ENCODE measurements at places on chromosomes 3 and 15.
A peak's percentile ranks its signal among the peaks of the same experiment; 100 is the strongest.

- peak; percentile 77 for DNase-seq
Observed at GRCh38 chr15:75107908-75108838, 84.8 kb downstream of the PPCDC start.

DNA sequence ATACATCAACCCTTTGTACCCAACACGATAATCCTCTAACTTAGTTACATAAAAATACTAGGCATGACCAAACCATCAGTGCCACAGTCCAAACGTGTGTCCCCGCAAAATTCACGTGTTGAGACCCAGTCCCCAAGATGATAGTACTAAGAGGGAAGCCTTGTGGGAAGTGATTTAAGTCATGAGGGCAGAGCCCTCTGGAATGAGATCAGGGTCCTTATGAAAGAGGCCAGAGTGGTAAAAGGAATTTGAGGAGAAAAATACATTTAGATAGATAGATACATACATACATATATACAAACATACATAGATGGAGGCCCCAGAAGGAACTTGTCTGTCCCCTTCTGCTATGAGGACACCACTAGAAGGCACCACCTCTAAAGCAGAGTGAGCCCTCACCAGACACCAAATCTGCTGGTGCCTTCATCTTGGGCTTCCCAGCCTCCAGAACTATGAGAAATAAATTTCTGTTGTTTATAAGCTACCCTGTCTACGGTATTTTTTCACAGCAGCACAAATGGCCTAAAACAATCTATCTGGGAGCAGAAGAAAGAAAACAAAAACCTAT lies 8.0 kb downstream of the TBC1D2B start:
- DNase-seq, result no peak

DNA sequence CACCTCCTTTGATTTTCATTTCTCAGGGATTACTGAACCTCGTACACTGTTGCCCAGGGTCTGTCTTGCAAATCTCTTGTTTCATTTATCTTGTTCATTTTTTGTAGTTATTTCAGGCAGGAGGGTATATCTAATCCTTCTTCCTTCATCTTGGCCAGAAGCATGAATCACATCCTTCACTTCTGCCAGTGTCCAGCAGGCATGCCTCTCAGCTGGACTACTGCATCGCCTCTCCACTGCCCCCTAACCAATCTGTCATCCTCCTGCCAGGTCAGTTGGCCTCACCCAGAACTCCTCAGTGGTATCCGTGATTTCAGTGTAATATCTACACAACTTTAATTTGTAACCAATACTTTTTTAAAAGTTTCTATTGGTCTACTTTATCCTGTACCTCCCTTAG lies 297.9 kb downstream of the GABRG3 start:
- DNase-seq, result no peak

DNA sequence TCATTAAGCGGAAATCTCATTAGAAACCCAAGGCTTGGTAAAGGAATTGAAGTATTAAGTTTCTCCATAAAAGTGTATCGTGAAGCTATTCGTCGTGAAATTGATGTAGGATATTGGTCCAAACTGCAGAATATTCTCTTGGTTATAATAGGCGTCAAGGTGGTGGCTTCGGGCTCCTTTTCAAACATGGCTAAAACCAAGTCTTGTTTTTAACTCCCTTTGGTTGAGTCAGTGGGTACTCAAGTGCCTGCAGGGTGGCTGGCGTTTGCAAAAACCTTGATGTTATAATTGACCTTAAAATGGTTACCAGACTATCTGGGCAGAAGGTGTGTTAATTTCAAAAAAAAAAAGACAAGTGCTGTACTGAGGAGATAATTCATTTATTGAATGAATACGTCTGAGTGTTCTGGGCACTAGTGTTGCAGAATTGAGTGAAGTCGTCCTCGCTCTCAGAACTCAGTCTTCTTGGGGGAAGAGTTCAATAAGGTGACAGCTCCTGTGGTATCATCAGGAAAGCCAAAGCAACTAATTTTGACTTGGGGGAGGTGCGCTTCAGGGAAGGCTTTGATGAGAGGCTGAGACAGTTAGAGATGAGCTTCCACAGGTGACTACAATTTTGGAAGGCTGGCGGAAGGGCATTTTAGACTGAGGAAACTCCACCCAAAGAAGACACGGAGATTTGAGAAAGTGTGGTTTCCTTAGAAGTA lies 1.5 kb downstream of the UBE2Q2 start:
- peak; percentile 46 for DNase-seq

DNA sequence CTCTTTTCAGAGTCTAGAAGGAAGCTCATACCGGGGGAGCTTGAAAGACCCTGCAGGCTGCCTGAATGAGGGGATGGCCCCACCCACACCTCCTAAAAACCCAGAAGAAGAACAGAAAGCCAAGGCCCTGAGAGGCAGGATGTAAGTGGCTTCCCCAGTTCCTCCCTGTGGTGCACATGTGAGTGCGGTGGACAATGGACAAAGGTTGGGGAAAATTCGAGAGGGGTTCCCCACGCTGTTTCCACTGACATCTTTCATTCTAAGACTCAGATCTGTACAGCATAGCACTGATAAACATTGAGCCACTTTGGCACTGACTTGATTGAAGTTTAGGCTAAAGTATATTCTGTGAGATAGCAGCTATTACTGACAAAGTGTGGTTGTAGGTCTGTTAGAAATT lies 79.5 kb upstream of the UMPS start:
- DNase-seq, result no peak

DNA sequence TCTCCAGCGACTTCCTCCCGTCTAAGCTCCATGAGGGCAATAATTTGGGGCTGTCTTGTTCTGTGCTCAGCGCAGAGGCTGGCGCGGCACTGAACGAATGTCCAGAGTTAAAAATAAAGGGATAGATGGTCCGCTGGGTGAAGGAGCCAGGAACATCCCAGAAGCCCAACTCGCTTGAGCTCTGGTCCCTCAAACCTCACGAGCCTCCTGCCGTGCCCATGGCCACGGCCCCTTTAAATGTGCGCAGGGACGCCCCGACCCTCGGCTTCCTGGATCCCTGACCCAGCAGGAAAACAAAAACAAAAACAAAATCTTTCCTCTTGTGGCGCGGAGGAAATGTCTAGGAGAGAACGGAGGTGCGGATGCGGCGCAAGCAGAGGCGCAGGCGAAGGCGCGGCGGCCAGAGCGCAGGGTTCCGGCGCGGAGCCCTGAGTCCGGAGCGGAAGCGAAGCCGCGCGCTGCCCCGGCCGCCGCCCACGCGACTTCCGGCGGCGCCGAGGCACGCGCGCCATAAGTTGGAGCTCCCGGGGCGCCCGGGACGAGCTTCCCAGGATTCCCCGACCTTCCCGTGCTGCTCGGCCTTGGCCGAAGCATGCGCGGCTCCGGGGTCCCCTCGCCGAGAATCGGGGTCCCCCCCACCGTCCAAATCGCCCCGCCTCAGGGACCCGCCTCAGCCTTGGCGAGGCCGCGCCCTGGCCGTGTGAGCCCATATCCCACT lies 52.9 kb upstream of the WNT7A start:
- peak; percentile 14 for DNase-seq

GRCh38 chr15:86382341-86382740 lies 302.7 kb downstream of the AGBL1 start:
- DNase-seq, result no peak

- DNase-seq, result no peak
Observed at GRCh38 chr15:39591141-39591895, 10.4 kb downstream of the THBS1 start.

GRCh38 chr3:179189759-179190158 lies 41.6 kb downstream of the PIK3CA start:
- DNase-seq, result no peak

DNA sequence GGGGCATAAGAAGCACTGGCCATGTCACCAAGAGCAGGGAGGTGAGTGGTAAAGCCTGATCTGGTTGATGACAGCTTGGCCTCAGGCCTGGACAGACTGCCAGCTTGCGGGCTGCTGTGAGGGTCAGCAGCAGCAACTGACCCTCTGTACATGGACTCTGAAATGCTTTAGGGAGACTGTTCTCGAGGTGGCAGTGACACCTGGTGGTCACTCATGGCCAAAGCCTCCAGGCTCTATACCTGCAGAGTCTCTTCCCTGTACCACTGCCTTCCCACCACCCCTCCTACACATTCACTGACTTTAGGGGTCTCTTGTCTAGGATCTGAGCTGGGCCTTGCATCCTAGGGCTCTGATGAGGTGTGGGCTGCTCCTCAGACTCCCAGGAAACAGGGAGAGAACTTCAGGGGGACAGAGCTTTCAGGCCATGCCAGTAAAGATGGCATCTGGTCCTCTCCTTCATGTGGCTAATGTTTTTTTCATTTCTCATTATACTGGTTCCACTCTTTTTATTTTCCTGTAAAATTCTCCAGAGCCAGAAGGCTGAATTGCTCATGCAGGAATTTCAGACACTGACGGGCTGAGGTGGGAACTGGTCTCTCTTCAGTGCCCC lies 17.2 kb upstream of the TIMP4 start:
- no peak for DNase-seq

DNA sequence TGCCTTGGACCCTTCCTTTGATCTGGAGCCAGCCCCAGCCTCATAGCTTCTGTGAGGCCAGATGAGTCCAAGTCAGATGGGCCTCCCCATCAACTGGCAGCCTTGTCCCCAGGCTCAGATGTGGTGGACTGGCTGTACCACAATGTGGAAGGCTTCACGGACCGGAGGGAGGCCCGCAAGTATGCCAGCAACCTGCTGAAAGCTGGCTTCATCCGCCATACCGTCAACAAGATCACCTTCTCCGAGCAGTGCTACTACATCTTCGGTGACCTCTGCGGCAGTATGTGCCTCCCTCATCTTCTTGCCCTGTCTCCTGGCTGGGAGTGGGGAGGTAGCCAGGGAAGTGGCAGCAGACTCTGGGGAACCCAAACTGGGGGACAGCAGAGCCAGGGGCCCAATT lies 6.9 kb upstream of the AP2M1 start:
- no peak for DNase-seq

- no peak for DNase-seq
Observed at GRCh38 chr3:64872345-64872744, 184.5 kb upstream of the ADAMTS9 start.

GRCh38 chr3:132001999-132002398 lies 32.8 kb downstream of the CPNE4 start:
- DNase-seq, result no peak

DNA sequence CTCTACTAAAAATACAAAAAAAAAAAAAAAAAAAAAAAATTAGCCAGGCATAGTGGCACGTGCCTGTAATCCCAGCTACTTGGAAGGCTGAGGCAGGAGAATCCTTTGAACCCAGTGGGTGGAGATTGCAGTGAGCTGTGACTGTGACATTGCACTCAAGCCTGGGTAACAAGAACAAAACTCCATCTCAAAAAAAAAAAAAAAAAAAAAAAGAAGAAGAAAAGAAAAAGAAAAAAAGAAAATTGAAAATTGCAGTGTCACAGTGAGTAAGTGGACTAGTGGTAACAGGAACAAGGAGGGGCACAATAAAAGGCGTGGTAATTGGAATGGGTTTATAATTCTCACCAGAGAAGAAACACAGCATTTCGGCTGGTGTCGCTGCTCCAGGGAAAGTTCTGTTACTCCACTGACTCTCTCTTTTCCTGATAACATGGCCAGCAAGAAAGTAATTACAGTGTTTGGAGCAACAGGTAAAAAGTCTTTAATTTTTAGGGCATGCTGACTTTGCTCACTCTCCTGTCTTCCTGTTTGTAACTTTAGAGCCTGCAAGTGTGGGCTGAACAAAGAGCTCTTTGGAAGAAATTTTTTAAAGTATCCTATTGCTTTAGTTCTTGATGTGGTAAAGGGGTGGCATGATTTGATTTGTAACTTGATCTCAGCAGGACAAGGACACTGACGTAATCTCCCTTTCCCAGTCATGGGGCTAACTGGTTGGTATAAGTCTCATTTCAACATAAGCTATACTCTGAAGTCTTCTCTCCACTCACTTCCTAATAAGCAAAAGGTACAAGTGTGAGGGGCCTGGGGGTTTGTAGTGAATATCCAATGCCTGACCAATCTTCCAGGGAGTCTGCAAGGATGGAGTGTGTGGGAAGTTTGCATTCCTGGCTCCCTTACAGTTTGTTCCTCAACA lies 22.1 kb upstream of the TRA2B start:
- peak; percentile 33 for DNase-seq

DNA sequence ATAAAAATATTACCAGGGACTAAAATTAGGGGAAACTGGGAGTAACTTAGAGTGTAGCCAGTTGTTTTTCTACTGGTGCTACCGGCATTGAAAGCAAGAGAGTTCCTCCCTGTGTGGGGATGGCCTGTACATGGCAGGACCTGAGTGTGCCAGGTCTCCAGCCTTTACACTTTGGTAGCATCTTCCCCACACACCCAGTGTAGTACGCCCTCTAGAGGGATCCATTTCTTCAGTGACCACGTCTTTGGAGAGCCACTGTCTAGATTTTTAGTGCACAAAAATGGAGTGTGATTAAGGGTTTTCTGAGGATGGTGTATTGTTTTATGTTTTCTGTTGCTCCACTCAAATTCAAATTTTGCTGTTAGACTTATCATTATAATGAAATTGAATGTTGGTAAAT lies 507.0 kb upstream of the TPRG1 start:
- no peak for DNase-seq

DNA sequence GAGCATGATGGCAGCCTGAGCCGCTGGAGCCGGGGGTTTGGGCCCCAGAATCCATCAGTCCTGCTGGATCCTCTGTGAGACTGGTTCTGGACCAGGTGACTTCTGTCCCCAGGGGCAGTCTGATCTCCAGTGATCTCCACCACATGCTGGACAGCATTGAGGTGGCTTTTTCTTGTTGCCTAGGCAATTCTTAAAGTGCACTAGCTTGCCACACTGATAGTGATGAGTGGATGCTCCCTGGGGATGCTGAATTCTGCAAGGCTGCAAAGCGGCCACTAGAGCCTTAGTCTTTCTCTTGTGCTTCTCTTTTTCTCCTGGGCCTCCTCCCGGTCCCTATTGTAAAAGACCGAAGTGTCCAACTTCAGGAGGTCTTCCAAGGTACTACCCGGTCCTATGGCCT lies 70.4 kb upstream of the ATP11B start:
- no peak for DNase-seq

DNA sequence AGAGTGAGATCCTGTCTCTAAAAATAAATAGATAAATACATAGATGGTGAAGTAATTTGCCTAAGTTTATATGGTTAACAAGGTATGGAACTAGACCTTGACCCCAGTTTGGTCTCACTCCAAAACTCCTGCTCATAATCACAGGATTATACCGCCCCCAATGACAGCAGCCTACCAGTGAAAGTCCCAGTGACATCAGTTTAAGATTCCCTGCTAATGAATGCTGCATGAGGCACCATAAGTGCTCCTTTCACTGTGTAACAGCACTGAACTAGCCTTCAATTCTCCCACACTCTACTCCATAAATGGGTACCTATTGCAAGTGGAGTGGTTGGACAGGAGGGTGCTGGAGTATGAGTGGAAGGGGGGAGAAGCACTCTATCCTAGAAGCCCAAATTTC lies 23.7 kb upstream of the THSD4 start:
- no peak for DNase-seq

- DNase-seq, result no peak
Observed at GRCh38 chr3:81723732-81724313, 37.6 kb downstream of the GBE1 start.

GRCh38 chr3:71581457-71582035 lies 2.0 kb downstream of the FOXP1 start:
- peak; percentile 31 for DNase-seq

- DNase-seq, result no peak
Observed at GRCh38 chr3:42066516-42067181, 24.5 kb upstream of the TRAK1 start.

GRCh38 chr15:101258238-101259144 lies 6.6 kb upstream of the CHSY1 start:
- DNase-seq, result peak; percentile 38

GRCh38 chr3:15638193-15638890 lies 36.8 kb downstream of the BTD start:
- DNase-seq, result no peak

- DNase-seq, result no peak
Observed at GRCh38 chr3:185519021-185519420, 20.2 kb upstream of the TMEM41A start.

- DNase-seq, result peak; percentile 94
Observed at GRCh38 chr15:41894791-41895463, 1.1 kb upstream of the SPTBN5 start.

All from natural killer cell (primary cell).